ENCODE measurements at places on chromosomes 4 and X.

GRCh38 chr4:101981756-101982155, 191.2 kb downstream of the BANK1 start:
- no peak for DNase-seq
- no peak overlapping the region for H3K27ac ChIP-seq
- H3K4me3 ChIP-seq, result no peak overlapping the region
- H3K36me3 ChIP-seq, result no peaks in the 10 kb centered on the region
- H3K4me1 ChIP-seq, result no peaks in the 10 kb centered on the region
- H3K27me3 ChIP-seq, result no peaks in the 10 kb centered on the region

GRCh38 chrX:63746278-63746677, 38.7 kb downstream of the ARHGEF9 start:
- no peak overlapping the region for H3K27ac ChIP-seq
- H3K4me3 ChIP-seq, result no peak overlapping the region
- peaks cover 12% of the 10 kb centered on the region for H3K4me1 ChIP-seq
- no peaks in the 10 kb centered on the region for H3K36me3 ChIP-seq
- H3K27me3 ChIP-seq, result no peaks in the 10 kb centered on the region
- DNase-seq, result no peak

DNA sequence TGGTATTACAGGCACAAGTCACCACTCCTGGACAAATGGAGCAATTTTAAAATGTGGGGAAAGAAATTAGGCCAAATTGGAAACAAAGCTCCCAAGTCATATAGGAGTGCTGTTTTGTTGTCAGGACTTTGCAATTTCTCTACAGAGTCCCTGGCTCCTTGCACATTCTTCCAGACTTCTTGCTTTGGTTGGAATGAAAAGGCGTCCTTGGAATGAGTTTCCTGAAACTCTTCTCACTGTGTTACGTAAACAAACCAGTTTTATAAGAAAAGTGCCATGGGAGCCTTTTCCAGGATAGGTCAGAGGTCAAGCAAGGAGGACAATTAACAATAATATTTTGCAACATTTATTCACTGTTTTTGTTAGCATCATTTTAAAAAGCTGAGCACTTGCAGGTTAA, 32.4 kb upstream of the KIT start:
- DNase-seq, result no peak
- H3K4me3 ChIP-seq, result no peak overlapping the region
- H3K4me1 ChIP-seq, result no peaks in the 10 kb centered on the region
- H3K27me3 ChIP-seq, result no peaks in the 10 kb centered on the region
- no peak overlapping the region for H3K27ac ChIP-seq

DNA sequence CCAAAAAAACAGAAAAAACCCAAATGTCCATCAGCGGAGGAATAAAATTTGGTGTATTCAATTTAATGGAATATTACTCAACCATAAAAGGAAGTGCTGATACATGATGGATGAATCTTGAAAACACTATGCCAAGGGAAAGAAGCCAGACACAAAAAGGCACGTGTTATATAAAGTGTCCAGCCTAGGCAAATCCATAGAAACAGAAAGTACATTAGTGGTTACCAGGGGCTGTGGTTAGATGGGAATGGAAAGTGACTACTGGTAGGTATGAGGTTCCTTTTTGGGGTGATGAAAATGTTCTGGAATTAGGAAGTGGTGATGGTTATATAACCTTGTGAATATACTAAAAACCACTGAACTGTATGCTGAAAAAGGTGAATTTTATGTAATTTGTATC, 3.5 kb upstream of the CDKL2 start:
- H3K27me3 ChIP-seq, result no peaks in the 10 kb centered on the region
- peak; percentile 16 for DNase-seq
- no peak overlapping the region for H3K4me3 ChIP-seq
- H3K4me1 ChIP-seq, result peaks cover 11% of the 10 kb centered on the region

DNA sequence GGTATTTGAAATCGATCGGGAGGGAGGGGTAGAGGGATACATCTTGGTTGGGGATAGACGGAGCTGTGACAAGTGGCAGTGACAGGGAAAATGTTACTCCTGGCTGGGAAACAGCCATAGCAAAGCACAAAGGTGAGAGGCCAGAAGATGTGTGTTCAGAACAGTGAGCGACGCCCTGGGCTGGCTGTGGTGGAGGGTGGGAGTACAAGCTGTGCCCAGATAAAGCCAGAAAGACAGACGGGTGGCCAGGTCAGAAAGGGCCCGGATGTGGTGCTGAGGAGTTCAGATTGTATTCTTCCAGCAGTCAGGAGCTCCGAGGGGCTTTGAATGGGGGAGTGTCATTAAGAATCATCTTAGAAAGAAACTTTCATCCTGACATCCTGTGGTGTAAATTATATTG, 27.9 kb downstream of the CCDC149 start:
- H3K4me1 ChIP-seq, result no peaks in the 10 kb centered on the region
- no peaks in the 10 kb centered on the region for H3K27me3 ChIP-seq
- DNase-seq, result no peak
- H3K36me3 ChIP-seq, result no peaks in the 10 kb centered on the region

GRCh38 chrX:131305926-131306325, 16.8 kb upstream of the IGSF1 start:
- no peaks in the 10 kb centered on the region for H3K27me3 ChIP-seq
- H3K27ac ChIP-seq, result peak overlapping the region; percentile 33
- DNase-seq, result peak; percentile 34
- peaks cover 15% of the 10 kb centered on the region for H3K4me1 ChIP-seq
- H3K36me3 ChIP-seq, result no peaks in the 10 kb centered on the region
- no peak overlapping the region for H3K4me3 ChIP-seq

- no peaks in the 10 kb centered on the region for H3K4me1 ChIP-seq
- DNase-seq, result no peak
- no peaks in the 10 kb centered on the region for H3K36me3 ChIP-seq
- no peak overlapping the region for H3K4me3 ChIP-seq
- H3K27ac ChIP-seq, result no peak overlapping the region
- no peaks in the 10 kb centered on the region for H3K27me3 ChIP-seq
Measured at GRCh38 chrX:38293741-38294140, 33.6 kb downstream of the RPGR start.

DNA sequence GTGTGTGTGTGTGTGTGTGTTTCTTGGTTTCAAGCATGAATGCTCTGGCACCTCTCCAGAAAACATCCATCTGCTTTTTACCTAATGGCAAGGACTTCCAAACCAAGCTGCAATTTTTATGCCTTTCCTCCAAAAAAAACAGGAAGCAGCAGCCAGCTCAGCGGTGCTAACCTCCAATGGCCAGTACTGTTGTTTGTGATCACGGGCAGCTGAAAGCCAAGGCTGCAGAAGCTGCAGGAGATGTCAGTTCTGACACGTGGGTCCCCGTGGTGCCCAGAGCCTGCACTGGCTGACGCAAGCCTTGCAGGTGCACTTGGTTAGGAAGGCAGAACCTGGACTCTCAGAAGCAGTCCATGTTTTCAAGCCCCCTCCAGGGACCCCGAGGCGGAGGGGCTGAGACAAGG, 313.6 kb upstream of the DDX53 start:
- no peaks in the 10 kb centered on the region for H3K4me1 ChIP-seq
- DNase-seq, result no peak
- H3K36me3 ChIP-seq, result no peaks in the 10 kb centered on the region
- H3K27ac ChIP-seq, result no peak overlapping the region
- no peaks in the 10 kb centered on the region for H3K27me3 ChIP-seq

- no peaks in the 10 kb centered on the region for H3K4me1 ChIP-seq
- H3K27me3 ChIP-seq, result no peaks in the 10 kb centered on the region
- H3K36me3 ChIP-seq, result no peaks in the 10 kb centered on the region
- no peak for DNase-seq
Measured at GRCh38 chr4:54992266-54992665, 133.1 kb downstream of the KDR start.

DNA sequence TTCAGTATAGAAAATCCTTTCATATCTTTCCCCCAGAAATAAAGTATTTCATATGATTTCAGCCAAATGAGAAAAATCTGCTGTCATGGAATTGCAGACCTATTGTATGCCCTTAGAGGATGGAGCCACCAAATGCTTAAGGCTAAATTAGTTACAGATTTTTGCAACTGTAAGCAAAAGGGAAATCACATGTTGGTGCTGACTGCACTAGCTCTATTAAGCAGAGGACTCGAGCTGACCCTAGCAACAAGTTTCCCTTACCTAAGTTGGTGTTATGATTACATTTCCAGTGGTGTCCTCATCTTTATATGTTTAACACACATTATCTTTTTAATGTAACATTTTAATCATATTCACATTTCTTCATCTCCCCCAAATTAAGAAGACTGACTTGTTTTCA, 58.3 kb upstream of the DOCK11 start:
- H3K36me3 ChIP-seq, result no peaks in the 10 kb centered on the region
- H3K4me3 ChIP-seq, result no peak overlapping the region
- H3K27me3 ChIP-seq, result no peaks in the 10 kb centered on the region
- DNase-seq, result peak; percentile 84

DNA sequence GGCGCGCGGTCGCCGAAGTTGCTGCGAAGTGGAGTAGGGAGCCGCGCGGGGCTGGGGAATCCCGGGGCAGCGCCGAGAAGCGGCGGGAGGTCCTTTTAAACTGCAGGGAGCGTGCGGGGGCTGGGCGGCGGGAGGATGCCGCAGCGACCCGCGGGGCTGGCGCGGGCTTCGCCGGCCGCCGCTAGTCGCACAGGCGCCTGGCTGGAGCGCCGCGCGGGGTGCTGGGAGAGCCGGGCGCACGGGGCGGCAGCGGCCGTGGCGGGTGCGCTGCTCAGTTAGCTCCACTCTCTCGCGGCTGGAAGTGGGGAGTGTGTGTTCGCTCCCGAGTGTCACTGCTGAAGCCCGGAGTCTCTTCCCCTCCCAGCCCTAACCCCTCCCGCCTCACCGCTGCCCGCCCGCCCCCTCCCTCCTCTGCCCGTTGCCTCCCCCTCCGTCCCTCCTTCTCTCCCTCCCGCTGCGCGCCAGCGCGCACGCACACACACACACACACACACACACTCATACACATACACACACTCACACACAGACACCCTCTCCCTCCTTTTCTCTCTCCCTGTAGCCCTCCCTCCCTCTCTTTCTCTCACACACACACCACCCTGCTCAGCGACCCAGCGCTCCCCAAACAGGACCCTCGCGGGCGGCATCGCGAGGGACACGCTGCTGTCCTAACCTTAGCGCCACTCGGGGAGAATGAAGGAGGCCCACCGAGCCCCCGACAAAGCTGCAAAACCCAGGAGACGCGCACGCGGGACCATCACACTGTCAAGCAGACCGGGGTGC, at the start of gene NDNF:
TSS of gene NDNF (minus strand) at position 312 of the 780 bp plus-strand sequence. CDS start 26,698 bp downstream, outside the sequence.
- peak; percentile 78 for DNase-seq
- H3K4me1 ChIP-seq, result peaks cover 24% of the 10 kb centered on the region
- no peaks in the 10 kb centered on the region for H3K27me3 ChIP-seq
- H3K27ac ChIP-seq, result peak within 1 kb of the TSS; percentile 86

GRCh38 chr4:170729236-170729635, 639.5 kb upstream of the AADAT start:
- no peaks in the 10 kb centered on the region for H3K4me1 ChIP-seq
- H3K27me3 ChIP-seq, result no peaks in the 10 kb centered on the region

- no peaks in the 10 kb centered on the region for H3K27me3 ChIP-seq
- H3K4me1 ChIP-seq, result no peaks in the 10 kb centered on the region
- H3K4me3 ChIP-seq, result no peak overlapping the region
- DNase-seq, result no peak
Measured at GRCh38 chrX:130896026-130896425, 7.0 kb downstream of the ENOX2 start.

GRCh38 chrX:129427267-129427666, 96.0 kb downstream of the SMARCA1 start:
- H3K27ac ChIP-seq, result no peak overlapping the region
- H3K27me3 ChIP-seq, result no peaks in the 10 kb centered on the region
- no peak overlapping the region for H3K4me3 ChIP-seq
- no peak for DNase-seq
- no peaks in the 10 kb centered on the region for H3K4me1 ChIP-seq

DNA sequence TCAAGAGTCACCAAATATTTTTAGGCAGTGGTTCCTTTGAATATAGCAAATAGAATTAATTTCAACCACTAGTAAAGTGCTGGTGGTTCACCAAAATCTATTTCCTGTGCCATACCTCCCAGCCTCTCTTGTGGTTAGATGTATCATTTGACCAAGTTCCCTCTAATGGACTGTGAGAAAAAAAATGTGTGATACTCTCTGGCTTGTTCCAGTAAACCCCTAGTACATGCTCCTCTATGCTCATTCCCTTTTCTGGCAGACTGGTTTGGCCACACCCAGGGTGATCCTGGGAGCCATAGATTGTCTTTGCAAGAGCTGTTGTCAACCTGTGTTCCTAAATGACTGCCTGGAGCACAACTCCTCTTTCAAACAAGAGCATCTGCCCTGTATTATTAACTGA, 109.5 kb downstream of the FRAS1 start:
- peak; percentile 33 for DNase-seq
- H3K4me3 ChIP-seq, result no peak overlapping the region
- no peaks in the 10 kb centered on the region for H3K27me3 ChIP-seq
- no peaks in the 10 kb centered on the region for H3K36me3 ChIP-seq
- H3K4me1 ChIP-seq, result no peaks in the 10 kb centered on the region
- H3K27ac ChIP-seq, result no peak overlapping the region
